ENCODE measurements at places on chromosomes 1 and 21.

DNA sequence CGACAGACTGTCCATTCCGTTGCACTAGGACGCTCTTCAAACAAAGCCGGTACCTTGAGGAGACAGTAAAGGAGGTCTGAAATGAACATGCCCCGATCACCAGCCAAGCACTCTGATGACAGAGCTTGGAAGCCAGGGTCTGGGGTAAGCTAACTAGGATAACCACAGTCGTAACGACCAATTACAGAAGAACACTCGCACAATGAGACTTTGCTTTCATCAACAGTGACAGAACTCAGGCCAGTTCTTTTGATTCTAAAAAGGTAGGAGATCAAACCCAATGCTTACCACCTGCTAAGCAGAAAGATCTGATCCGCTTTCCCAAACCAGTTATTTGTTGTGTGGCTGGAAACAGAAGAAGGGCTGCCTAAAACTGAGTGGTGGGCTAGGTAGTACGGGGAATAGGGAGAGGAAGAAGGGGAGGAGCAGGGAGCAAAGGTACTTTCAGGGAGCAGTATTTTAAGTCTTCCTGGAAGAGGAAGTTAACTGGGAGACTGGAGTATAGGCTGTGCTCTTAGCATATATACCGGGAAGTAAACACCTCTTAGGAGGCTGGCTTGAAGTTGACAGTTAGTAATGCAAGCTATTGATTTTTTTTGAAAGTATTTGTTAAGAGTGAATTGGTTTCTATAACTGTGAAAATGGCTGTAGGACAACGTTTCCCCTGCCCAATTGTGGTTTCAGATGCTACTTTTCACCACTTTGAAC is 38.4 kb downstream of the UCK2 start:
- no peak for DNase-seq

DNA sequence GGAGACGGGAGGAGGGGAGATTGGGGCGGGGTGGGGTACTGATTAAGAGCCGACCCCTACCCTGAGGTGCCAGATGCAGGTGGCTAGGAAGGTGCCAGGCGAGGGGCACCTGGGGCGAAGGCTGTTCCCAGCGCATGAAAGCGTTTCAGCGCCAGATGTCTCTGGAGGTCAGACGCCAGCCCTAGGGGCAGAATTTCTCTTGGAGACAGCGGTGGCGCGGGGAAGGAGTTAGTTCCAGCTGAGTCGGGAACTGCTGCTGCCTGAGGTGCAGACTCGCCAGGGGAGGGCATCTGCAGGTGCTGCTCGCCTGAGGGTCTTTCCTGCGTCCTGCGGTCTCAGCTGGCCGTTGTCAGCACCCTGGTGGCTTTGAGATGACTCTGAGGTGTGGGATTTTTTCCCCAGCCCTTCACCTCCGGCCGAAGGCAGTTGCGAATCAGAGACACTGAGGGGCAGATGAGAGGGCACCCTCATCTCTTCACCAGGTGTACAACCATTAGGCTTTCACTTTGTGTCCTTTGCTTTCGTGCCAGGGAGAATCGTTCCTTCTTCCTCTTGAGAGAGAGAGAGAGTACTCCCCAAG is 539 bp downstream of the CGN start:
- DNase-seq: peak; percentile 14

DNA sequence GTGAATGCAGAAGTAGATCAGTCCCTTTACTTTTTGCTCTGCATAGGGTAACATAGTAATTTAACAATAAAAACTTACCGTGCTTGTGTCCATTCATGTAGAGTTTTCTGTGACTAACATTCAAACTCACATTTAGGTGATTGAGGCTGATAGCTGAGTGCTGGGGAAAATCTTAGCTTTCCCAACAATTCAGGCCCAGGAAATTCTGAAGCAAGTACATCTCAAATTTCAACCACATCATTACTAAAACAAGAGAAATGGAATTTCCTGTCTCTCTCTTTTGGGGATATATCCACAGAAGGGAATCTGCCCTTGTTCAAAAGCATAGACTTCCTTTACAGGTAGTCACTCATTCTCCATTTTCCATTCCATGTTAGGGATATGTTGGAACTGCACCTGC is 33.1 kb upstream of the C1orf146 start:
- DNase-seq: no peak

DNA sequence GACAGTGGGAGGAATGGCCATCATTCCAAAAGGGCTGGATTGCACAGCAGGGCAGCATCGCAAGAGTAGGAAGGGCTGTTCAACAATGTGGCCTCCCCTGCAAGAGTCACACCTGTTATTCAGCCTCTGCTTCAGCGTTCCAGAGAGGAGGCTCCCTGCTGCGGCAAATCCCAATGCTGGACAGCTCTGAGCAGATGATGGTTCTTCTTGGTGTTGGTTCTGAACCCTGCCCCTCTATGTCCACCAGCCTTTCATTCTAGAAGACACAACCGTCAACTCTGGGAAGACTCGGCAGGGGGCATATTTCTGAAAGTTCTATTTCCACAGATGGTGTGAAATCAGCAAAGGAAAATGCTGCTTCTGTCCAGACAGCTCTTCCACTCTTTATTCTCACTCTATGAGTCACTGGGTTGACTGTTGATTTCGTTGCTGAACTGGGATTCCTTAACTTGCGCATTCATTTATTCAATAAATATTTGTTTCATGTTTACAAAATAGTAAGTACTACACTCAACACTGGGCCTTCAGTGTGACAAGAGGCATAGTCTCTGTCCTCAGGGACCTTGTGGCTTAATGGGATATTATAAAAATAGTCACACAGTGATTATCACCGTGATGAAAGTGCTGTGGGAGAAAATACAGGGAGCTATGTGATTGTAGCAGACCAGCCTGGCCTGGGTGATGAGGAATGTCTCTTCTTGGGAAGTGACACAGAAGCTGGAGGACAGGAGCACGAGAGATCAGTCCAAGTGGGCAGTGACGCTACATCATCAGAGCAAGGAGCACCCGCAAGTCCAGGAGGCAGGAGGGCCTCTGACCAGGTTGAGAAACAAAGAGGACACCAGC is 260.3 kb downstream of the SIPA1L2 start:
- DNase-seq: no peak

- DNase-seq: no peak
Observed at GRCh38 chr1:70706381-70707037, 295.4 kb downstream of the CTH start.

- no peak for DNase-seq
Observed at GRCh38 chr1:194081444-194081843, 895.0 kb upstream of the B3GALT2 start.

DNA sequence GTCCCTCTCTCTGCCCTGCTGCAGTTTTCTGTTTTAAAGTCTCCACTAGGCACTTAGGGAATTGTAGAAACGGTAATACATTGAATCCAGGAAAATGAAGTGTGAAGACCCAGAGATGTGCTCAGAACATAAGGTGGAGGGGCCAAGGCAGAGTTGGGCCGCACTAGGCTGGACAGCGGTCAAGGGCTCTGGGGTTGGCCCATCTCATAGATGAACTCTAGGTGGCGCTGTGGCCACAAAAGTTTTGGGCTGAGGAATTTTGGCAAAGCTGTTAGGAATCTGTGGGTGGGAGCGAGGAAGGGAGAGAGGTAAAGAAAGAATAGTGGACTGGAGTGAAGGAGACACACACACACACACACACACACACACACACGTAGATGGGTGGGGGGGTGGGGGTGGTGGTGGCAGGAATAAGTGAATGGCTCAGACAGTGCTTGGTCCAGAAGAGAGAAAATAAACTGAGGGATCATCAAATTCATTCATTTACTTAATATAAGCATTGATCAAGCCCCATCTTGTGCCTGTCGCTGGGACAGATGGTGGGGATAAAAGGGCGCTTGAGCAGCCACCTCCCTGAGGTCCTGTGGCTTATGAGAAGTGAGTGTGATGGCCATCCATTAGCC is 258.5 kb downstream of the TRABD2B start:
- DNase-seq: no peak

- DNase-seq: peak; percentile 71
Observed at GRCh38 chr1:197526736-197527371, 248.4 kb downstream of the DENND1B start.

- DNase-seq: no peak
Observed at GRCh38 chr1:154565876-154566275, 1.7 kb upstream of the CHRNB2 start.

GRCh38 chr1:70504176-70504820 is 93.2 kb downstream of the CTH start:
- no peak for DNase-seq

- no peak for DNase-seq
Observed at GRCh38 chr1:34342334-34342733, 165.6 kb downstream of the C1orf94 start.

DNA sequence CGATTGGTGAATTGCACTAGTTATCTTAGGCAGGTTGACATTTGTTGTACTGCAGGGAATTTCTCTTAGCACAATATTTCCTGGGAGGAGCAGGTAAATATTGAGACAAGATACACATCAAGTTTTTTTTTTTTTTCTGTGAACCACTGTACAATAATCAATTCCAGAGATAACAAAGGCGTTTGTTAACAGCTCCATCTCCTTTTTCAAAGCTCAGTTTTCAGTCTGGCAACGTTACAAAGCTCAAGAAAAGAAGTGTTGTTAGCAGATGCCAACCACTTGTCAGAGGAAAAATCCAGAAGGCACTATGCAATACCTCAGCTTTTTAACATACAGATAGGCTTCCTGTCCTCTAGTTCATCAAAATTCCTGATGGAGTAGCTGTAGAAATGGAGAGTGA is 40.9 kb upstream of the DAB1 start:
- DNase-seq: no peak

DNA sequence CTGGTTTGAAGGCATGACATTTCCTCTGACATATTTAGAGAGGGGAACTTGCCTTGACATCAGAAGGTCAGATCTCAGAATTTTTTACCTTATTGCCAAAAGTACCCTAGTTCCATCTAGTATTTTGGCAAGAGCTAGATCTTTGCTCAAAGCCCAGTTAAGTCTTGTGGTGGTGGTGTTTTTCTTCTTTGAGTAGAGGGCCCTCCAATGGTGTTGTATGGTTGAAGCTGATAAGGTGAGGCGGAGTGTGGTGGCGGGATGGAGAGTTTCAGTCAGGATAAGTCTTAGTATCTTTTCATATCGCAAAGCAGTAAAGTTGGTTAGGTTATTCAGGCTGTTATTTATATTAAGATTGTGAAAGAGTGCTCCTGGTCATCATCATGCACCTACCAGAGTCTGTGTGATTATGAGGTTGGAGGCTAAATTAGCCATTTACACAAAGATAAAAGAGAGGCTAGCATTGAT is 20.1 kb upstream of the MACF1 start:
- DNase-seq: no peak

GRCh38 chr1:6724517-6725141 is 23.0 kb upstream of the DNAJC11 start:
- no peak for DNase-seq

DNA sequence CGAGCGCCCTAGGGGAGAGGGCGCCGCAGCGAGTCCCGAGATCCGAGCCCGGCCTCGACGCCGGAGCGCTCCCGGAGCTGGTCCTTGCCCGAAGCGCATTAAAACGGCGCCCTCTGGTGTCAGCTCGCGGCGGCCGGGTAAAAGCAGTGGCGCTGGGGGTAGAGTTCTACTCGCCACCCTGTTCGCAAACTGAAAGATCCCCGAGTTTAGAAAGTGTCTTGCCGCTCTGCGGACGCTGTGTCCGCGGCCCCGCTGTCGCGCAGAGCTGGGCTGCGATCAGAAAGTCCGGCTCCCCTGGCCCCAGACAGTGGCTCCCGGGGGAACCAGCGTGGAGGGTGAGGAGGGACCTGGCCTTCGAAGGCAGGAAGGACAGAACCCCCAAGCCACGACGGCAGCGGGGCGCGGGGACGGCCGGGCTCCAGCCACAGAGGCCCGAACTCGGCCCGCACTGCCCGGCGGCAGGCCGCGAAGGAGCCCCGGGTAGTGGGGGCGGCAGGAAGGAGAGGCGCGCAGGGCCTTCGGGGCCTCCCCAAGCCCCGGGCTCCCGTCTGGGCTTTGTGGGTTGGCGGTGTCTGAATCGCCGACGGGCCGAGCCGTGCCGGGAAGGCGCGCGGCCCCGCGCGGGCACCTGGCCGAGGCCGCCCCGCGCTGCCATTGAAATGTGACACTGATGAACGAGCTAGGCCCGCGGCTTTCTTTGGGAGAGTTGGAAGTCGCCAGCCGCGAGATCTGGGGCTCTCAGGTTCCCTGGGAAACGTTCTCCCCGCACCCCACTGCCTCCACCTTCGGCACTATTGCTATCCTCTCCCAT is 39.1 kb upstream of the NFIA start:
- no peak for DNase-seq

DNA sequence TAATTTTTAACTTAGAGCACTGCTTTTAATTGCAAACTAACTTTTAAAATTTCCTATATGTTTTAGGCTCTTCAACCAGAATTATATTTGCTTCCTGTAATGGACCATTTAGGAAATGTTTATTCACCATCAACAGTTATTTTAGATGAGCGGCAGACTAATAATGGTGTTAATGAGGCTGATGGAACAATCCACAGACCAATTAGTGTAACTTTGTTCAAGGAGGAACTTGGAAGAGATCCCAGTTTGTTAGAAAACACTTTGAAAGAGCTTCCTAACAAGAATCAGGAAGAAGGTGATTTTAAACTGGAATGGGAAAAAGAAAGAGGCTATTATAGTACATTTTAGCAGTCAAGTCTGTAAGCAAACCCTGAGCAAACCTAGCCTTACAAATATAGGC is 19.4 kb upstream of the GNG5 start:
- DNase-seq: no peak

DNA sequence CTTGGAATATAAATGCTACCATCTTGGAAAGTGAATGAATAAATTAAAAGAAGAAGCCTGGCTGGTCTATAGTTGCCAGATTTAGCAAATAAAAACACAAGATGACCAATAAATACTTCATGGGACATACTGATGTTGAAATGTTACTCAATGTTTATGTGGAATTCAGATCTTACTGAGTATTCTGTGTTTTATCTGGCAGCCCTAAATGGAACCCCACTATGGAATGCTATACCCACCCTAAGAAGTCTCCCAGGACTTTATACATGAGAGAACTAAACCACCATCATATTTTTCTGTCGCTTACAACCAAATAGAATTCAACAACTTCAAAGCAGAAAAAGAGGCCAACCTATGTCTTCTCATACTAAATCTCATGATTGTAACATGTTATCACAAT is 177.6 kb upstream of the HMCN1 start:
- DNase-seq: no peak

All from Kasumi-1 (cell line).